ENCODE measurements at places on chromosomes 5 and 9.

DNA sequence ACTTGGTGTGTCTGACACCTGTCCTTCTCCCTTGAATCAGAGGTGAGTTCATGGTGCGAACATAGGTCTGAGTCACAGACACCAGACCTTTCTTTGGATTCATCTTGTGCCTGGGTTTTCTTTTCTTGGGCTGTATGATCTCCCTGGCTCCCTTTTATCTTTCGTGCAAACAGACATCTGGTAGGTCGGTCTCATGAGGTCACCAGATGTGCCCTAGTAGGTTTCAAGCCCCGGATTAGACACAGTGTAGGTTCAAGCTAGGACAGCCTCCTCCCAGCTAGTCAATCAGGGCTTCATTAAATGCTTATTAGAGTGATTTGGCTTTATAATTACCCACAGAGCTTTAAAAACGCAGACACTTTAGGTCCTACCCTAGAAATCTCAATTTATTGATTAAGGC, 106.0 kb upstream of the MYO10 start:
- DNase-seq, result no peak

DNA sequence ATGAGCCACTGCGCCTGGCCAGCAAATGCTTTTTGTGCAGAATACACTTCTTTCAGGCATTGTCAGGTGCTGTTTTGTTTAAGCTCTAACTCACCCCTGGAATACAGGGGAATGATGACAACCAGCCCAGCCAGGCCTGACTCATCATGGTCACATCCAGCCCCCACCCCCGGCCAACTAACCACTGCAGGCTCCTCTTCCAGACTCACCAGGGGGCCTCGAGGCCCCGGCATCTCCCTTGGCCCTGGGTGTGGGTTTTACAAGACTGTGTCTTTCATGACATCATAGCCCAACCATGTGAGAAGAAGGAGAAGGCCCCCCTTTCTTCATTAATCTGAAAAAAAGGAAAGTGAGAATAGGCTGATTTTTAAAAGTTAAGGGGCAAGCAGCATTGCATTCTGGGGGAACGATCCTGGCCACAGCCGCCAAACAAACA, 35.5 kb downstream of the OLFML2A start:
- peak; percentile 70 for DNase-seq

GRCh38 chr9:133483611-133484010, 4.7 kb upstream of the SLC2A6 start:
- peak; percentile 13 for DNase-seq

DNA sequence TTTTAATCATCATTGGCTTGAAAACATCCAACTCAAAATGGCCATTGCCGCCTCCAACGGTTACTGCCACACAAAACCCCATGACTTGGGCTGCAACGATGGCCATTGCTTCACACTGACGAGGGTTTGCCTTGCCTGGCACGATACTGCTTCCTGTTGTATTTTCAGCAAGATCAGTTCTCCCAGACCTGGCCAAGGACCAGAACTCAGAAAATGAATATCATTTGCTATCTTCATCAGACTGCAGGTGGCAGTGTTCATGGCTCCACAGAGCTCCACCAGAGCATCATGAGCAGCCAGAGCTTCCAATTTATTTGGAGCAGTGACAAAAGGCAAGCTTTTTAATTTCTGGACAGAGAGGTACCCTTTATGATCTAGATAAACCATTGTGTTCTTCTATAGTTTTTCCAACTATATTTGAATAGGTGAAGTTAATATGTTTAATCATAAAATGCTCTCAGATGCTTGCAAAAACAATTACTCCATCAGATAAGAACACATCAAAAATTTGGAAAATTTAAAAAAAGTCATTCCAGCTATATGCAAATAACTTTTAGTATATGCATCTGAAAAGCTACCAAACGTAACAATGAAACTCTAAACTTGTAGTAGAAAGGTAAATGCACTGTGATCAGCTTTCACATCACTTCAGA, 10.4 kb downstream of the AMACR start:
- DNase-seq, result peak; percentile 52

DNA sequence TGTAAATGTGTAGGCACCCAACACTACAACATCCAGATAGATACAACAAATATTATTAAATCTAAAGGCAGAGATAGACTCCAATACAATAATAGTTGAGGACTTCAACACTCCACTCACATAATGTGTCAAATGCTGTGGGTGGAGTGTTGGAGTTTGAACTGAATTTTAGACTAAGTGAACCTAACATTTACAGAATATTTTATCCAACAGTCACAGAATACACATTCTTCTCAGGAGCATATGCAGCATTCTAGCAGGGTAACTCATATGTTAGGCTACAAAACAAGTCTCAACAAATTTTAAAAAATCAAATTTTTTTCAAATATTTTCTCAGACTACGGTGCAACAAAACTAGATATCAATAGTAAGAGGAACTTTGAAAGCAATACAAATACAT, 648.7 kb upstream of the CDH18 start:
- no peak for DNase-seq

GRCh38 chr9:85420750-85421149, 321.0 kb downstream of the AGTPBP1 start:
- DNase-seq, result no peak

- no peak for DNase-seq
Measured at GRCh38 chr5:102910240-102911226, 155.4 kb downstream of the PAM start.

DNA sequence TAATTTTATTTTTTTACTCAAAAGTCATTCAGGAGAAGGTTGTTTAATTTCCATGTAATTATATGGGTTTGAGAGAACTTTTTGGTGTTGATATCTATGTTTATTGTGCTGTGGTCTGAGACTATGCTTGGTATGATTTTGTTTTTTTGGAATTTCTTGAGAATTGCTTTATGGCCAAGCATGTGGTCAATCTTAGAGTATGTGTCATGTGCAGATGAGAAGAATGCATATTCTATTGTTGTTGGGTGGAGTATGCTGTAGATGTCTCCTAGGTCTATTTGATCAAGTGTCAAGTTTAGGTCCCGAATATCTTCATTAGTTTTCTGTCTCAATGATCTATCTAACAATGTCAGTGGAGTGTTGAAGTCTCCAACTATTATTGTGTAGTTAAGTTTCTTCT, 134.9 kb downstream of the HMHB1 start:
- no peak for DNase-seq

GRCh38 chr5:353612-354580, 32.4 kb downstream of the AHRR start:
- DNase-seq, result no peak

- no peak for DNase-seq
Measured at GRCh38 chr5:6682239-6682638, 31.0 kb upstream of the TENT4A start.

- no peak for DNase-seq
Measured at GRCh38 chr9:111034170-111034897, 3.9 kb downstream of the LPAR1 start.

GRCh38 chr9:136185596-136186366, 19.1 kb downstream of the LHX3 start:
- DNase-seq, result no peak

GRCh38 chr5:175383350-175383749, 60.6 kb downstream of the DRD1 start:
- DNase-seq, result no peak

GRCh38 chr9:137103206-137103999, 11.1 kb downstream of the DPP7 start:
- DNase-seq, result peak; percentile 33

GRCh38 chr5:54309691-54310432, 511 bp downstream of the ARL15 start:
- peak; percentile 65 for DNase-seq

DNA sequence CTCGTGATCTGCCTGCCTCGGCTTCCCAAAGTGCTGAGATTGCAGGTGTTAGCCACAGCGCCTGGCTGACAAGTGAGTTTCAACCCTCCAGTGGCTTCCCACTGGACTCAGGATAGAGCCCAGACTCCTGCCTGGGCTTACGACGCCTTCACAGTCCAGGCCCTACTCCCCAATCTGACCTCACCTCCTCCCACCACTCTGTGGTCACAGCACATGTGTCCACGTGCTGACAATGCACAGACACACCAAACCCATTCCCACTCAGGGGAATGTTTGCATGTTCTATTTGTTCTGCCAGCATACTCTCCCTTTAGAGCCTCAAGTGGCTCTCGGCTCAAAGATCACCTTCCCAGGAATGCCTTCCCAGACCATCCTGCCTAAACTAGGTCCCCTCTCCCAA, 31.1 kb upstream of the TRIM14 start:
- no peak for DNase-seq

DNA sequence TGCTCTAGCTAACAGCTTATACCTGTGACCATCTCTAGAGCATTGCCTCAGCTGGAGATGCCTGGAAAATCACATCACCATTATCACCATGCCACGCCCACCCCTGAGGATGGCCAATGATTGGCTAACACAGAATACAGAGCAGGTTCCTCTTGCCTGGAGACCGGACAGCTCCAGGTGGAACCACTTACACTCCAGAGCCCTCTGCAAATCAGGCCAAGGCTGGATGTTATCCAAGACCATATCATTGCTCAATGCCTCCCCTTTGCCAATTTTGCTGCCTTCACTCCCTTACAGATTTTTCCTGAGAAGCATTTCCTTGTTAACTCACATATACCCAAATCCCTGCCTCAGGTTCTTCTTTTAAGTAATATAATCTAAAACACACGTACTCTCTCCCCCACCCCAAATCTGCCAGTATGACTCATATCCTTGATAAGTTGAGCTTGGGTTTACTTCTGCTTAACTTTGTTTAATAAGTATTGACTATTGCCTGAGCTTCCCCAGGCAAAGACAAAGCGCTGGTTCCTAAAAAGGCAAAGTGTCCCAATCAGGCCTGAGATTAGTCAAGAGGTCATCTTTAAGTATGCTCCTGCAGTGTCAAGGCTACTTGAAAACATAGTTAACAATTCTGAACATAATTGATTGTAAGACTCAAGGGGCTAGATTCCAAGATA, 309.6 kb downstream of the EPB41L4A start:
- peak; percentile 38 for DNase-seq

GRCh38 chr5:35313291-35313690, 83.0 kb upstream of the PRLR start:
- DNase-seq, result no peak

DNA sequence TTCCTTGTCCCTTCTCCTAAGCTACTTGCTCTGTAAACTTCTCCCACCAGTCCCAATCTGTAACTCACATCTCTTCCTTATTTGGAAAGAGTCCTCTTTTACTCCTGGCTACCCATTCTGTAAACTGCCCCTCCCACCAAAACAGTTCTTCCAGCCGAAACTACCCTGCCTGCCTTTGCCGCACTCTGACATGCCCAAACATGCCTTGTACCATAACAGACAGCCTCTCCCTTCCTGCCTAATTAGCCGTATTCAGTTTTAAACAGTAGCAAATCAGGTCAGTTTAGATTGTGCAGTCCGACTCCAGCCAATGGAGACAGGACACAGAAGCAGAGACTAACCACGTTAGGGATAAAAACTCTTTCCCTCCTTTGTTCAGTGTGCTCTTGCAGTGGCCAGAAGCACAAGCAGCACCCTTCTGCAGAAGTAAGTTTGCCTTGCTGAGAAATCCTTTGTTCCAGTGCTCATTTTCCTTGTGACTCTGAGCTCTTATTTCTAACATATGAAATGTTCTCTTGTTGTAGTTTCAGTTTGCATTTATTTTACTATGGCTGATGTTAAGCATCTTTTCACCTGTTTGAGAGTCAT, 5.4 kb upstream of the GLT6D1 start:
- no peak for DNase-seq

DNA sequence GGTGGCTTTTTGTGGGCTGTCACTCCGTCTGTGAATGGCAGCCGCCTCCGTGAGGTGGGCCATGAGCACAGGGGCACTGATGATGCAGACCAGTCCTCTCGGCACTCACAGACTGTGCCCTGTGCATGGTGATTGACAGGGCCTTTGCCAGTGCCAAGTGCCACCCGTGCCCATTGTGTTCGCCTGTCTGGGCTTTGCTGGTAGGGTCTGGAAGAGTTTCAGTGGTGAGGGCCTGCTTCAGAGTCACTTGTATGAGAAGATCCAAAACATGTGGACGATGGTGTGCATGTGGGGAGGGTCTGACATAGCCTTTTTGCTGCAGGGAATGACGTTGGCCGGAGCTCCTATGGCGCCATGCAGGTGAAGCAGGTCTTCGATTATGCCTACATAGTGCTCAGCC, 34.9 kb downstream of the TENT4A start:
- no peak for DNase-seq

DNA sequence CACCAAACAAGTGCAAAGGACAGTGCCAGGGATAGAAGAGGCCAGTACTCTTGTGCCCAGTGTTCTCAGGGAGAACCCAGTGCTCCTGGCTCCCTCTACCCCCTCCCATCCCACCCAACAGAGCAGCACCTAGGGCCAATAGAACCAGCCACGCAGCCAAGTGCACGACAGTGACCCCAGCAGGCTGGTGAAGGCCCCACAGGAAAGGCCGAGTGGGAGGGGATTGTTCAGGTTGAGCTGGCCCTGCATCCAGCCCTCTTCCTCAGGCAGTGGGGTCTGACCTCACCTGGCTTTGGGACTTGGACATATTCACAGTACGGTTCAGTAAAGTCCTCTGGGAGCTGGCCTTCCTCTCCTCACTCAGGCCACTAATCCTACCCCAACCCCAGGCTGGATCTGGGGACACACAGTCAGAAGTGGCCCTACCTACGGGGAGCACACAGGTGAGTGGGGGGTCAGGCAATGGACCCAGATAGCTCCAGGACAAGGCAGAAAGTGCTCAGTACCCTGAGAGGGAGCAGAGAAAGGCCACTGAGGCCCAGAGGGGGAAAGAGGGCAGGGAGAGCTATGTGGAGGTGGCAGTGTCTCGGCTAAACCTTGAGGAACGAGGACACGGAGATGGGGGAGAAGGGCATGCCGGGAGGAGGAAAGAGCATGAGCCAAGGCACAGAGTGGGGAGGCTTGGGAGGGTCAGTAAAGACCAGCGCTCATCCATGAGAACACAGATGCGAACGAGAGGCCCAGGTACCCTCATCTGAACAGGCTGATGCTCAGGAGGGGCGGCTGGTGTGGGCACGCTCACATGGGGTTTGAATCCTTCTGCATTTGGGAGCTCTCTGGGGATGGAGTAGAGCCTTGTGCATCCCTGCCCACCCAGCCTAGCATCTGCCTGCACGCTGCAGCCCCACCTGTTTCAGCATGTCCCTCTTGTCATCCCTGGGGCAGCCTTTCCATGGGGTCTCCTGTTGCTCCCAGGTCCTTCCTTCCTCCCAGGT, 25.6 kb downstream of the POLR1E start:
- DNase-seq, result no peak

GRCh38 chr9:18457510-18457909, 16.4 kb upstream of the ADAMTSL1 start:
- DNase-seq, result no peak

DNA sequence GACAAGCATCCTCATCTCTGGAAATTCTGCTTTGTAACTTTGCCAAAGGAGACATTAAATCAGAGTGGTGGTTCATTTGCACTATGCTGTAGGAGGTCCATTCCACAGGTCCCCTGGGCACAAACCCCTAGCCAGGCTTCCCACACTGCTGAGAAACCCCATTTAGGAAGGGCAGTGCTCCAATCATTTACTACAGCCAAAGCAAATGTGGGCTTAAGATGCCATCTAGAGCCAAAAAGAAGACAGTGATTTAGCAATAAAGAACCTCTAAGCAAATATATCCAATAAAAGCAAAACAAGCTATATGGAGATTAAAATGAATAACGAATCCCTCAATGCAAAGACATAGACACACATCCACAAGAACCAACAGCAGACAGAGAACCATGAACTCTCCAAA, 129.0 kb upstream of the ALDH1B1 start:
- no peak for DNase-seq
